ENCODE measurements at places on chromosomes 3 and 15. TPM values are rescaled to one million over a fixed set of nuclear protein-coding genes. Genes with fewer than 3 reads are reported as not detected.
A peak's percentile ranks its signal among the peaks of the same experiment; 100 is the strongest.

DNA sequence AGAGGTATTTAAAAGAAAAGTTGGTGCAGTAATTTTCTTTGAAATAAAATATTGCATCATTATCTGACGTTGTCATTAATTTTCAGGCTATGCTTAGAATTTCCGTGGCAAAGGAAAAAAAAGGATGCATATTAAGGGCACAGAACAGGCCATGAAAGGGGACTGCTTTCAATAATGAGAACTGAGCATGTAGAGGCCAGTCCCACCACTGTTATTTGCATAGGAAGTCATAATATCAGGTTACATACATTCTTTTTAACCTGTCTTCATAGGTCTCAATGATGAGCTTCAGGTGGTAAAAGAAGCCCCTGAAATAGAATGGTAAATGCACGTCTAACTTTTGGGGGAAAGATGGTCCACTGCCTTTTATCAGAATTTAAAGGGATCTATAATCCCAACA, 272.1 kb upstream of the ALCAM start:
- no peak for DNase-seq
- H3K4me3 ChIP-seq = no peak overlapping the region
- no peak overlapping the region for H3K27ac ChIP-seq

DNA sequence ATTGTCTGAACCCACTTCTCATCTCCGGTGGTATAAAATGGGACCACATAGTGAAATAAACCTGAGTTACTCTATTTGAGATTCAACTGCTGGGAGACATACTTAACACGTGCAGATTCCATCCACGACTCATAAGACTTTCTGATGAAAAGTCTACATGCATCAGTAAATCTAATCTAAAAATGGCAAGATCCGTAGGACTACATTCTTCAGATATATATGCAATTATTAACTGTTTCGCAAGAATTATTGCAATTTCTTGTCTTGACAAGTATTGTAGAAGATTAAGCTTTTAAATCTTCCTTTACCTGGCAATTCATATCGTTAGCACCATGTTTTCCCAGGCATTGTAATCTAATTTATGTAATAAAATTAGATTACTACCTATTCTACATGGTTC, 718.7 kb upstream of the CBLB start:
- H3K27me3 ChIP-seq = no peaks in the 10 kb centered on the region
- H3K36me3 ChIP-seq = no peaks in the 10 kb centered on the region
- H3K4me3 ChIP-seq = no peak overlapping the region

DNA sequence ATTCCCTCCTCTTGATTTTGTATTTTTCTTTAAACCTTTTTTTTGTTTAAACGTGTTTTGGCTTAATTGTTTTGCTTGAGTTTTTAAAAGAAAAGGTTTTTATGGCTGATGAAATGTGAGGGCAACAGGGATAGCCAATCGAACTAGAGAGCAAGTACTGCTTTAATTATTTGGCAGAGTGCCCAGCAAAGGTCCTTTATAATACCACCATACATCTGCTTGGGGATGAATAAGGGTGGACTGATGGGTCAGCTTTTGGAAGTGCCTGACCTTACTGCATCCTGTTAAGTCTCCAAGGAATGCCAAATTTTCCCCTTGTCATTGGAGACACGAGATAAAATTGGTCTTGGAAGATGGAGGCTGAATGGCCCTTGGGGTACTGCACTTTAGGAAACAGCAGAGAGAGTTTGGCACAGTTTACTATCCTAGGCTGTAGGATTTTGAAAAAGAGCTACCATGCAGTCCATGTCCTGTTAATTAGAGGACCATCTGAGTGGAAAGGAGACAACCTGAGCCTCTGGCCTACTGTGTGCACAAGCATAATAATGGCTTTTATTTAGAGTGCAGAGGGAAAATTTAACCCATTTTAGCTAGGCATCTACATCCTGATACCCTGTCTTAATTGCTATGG, 19.8 kb upstream of the MTHFS start:
- H3K4me3 ChIP-seq = no peak overlapping the region
- DNase-seq = no peak
- H3K27me3 ChIP-seq = no peaks in the 10 kb centered on the region
- peaks cover 14% of the 10 kb centered on the region for H3K4me1 ChIP-seq

DNA sequence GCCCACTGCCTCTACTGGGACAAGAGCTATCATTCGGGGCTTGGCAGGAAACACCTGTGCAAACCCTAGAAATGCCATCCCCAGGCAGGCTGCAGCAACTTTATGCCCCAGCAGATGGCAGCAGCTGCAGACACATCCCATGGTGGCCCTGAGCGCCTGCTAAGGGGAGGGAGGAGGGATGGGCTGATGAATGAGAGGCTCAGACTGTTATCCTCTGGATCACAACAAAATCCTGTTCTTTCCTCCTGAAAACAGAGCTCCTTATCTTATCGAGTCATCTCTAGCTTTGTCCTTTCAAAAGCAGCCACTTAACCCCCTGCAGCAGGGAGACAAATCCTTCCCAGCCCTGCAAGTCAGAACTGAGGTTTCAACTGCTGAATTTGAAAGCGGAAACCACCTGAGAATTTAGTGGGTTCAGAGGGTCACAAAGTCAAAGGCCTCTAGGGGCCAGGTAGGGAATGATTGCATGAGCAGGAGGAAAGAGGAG, 90.6 kb upstream of the PROK2 start:
- peaks cover 4% of the 10 kb centered on the region for H3K27me3 ChIP-seq
- peak overlapping the region; percentile 73 for H3K27ac ChIP-seq
- H3K36me3 ChIP-seq = no peaks in the 10 kb centered on the region

DNA sequence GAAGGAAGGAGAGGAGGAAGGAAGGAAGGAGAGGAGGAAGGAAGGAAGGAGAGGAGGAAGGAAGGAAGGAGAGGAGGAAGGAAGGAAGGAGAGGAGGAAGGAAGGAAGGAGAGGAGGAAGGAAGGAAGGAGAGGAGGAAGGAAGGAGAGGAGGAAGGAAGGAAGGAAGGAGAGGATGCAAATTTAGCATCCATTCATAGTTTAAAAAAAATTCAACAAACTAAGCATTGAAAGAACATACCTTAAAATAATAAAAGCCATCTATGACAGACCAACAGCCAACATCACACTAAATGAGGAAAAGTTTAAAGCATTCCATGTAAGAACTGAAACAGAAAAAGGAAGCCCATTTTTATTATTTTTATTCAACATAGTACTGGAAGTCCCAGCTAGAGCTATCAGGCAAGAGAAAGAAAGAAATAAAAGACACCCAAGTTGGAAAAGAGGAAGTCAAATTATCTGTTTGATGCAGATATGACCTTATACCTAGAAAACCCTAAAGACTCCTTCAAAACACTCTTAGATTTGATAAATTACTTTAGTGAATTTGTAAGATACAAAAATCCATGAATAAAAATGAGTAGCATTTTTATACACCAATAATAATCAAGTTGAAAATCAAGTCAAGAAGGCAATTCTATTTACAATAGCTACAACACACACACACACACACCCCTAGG, 52.2 kb upstream of the FXR1 start:
- H3K36me3 ChIP-seq = no peaks in the 10 kb centered on the region
- peaks cover 15% of the 10 kb centered on the region for H3K27me3 ChIP-seq
- no peak overlapping the region for H3K27ac ChIP-seq

ALDH1L1 gene
- not detected for total RNA-seq

DGKG gene
- total RNA-seq = 0.18 TPM

ADAMTS7 gene
- 0.60 TPM for total RNA-seq

DAZL gene
- total RNA-seq = not detected
